ENCODE measurements at places on chromosomes 11 and 22. TPM values are rescaled to one million over a fixed set of nuclear protein-coding genes. Genes with fewer than 3 reads are reported as not detected.

DNA sequence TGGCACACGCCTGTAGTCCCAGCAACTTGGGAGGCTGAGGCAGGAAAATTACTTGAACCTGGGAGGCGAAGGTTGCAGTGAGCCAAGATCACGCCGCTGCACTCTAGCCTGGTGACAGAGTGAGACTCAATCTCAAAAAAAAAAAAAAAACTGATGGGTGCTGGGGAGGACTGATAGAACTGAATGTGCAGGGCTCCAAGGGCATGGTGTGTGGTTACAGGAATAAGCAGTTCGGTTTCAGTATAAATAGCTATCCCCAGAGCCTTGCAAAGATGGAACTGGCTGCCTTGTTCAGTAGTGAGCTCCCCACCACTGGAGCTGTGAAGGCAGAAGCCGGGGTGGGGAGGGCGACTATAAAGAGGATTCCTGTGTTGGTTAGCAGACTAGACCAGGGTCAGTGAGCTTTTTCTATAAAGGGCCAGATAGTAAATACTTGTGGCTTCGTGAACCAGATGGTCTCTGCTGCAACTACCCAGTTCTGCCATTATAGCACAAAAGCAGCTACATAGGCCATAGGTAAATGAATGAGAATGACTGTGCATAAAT, 5.9 kb downstream of the TOM1 start:
- no peaks in the 10 kb centered on the region for H3K27me3 ChIP-seq
- peaks cover 76% of the 10 kb centered on the region for H3K4me1 ChIP-seq
- no peaks in the 10 kb centered on the region for H3K36me3 ChIP-seq
- no peak overlapping the region for H3K27ac ChIP-seq
- no peak for DNase-seq
- H3K4me3 ChIP-seq, result no peak overlapping the region

Gene DEUP1
- not detected for total RNA-seq

GRCh38 chr11:114209904-114210303, 86.3 kb upstream of the NNMT start:
- no peak overlapping the region for H3K27ac ChIP-seq
- peaks cover 21% of the 10 kb centered on the region for H3K4me1 ChIP-seq
- DNase-seq, result no peak
- H3K36me3 ChIP-seq, result no peaks in the 10 kb centered on the region
- no peak overlapping the region for H3K4me3 ChIP-seq
- H3K27me3 ChIP-seq, result no peaks in the 10 kb centered on the region

DNA sequence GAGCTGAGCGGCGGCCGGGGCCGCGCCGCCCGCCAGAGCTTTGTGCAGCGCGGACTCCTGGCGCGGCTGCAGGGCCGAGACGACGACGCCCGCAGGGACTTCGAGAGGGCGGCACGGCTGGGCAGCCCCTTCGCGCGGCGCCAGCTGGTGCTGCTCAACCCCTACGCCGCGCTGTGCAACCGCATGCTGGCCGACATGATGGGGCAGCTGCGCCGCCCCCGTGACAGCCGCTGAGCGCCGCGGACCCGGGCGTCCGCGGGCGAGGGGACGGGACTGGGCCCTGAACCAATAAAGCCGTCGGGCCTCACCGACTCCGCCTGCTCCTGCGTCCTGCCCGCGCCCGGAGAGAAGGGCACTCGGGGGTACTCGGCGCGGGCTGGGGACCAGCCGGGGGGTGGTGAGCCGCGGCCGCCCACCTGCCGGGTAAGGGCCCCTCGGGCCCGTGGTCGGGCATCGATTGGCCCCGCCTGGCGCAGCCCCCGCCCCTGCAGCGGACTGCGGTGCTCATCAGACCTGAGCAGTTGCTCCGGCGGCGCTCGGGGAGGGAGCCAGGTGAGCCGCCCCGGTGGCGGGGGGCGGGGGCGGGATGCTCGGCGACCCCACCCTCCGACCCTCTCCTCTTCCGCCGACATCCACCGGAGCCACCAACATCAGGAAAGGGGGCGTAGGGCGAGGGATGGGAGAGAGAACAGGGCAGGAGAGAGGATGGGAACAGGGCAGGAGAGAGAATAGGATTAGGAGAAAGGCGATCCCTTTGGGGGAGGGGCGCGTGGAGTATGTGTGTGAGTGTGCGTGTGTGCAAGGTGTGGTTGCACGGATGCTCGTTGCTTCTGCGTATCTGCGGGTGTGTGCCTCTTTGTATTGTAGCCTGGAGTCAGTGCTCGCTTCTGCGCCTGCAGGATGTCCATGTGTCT, at the start of gene TMEM25:
Gene TMEM25 (plus strand): TSS at position 510 of the 914 bp plus-strand sequence. CDS start 610 bp downstream, outside the sequence.
- peak; percentile 84 for DNase-seq
- H3K27me3 ChIP-seq, result no peaks in the 10 kb centered on the region
- peak within 1 kb of the TSS; percentile 92 for H3K4me3 ChIP-seq
- peak within 1 kb of the TSS; percentile 74 for H3K27ac ChIP-seq
- H3K4me1 ChIP-seq, result peaks cover 28% of the 10 kb centered on the region
- no peaks in the 10 kb centered on the region for H3K36me3 ChIP-seq

- peaks cover 47% of the 10 kb centered on the region for H3K4me1 ChIP-seq
- H3K36me3 ChIP-seq, result no peaks in the 10 kb centered on the region
- H3K27ac ChIP-seq, result peak overlapping the region; percentile 57
- no peak overlapping the region for H3K4me3 ChIP-seq
Measured at GRCh38 chr11:67160872-67161783, 42.1 kb downstream of the KDM2A start.

- no peak overlapping the region for H3K4me3 ChIP-seq
- no peaks in the 10 kb centered on the region for H3K4me1 ChIP-seq
- H3K27me3 ChIP-seq, result no peaks in the 10 kb centered on the region
- no peaks in the 10 kb centered on the region for H3K36me3 ChIP-seq
Measured at GRCh38 chr11:131675121-131675888, 304.9 kb downstream of the NTM start.

Gene MMP8
- total RNA-seq, result not detected

DNA sequence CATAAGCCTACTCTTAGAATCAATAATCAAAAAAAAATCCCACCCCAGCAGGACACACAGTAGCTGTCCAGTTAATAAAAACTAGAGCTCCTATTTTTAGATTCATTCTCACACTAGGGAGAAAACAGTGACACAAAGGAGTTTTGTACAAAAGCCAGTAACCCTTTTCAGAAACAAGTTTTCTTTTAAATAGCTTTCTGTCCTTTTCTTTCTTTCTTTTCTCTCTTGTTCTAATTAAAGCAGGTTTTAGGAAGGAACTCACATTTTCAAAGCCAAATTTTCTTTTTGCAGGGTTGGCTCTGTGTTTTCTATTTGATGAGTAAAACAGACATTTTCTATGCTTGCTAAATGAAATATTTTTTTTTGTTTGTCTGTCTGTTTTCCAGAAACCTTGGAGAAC, 1390.7 kb downstream of the FAM181B start:
- H3K27me3 ChIP-seq, result no peaks in the 10 kb centered on the region
- H3K36me3 ChIP-seq, result no peaks in the 10 kb centered on the region
- H3K4me1 ChIP-seq, result no peaks in the 10 kb centered on the region
- H3K27ac ChIP-seq, result no peak overlapping the region
- no peak overlapping the region for H3K4me3 ChIP-seq

Gene RASL10A
- not detected for total RNA-seq

Gene PARVA
- total RNA-seq, result 0.33 TPM

DNA sequence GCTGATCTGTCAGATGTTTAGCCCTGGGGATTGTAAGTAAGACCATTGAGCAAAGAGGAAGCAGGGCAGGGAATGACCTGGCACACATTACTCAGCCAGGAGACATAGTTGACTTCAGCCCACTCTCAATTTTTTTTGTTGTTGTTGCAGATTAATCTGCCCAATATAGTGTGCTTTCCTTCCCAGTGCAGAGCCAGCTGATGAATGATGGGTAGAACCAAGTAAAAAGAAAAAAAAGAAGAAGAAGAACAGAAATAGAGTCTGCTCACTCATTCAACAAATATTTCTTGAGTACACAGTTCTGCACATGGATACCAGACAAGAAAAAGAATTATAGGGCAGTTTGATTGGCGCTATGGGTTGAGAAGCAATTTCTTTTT, 292.7 kb downstream of the ETS1 start:
- H3K36me3 ChIP-seq, result peaks cover 23% of the 10 kb centered on the region
- DNase-seq, result no peak
- peak overlapping the region; percentile 96 for H3K27ac ChIP-seq

DNA sequence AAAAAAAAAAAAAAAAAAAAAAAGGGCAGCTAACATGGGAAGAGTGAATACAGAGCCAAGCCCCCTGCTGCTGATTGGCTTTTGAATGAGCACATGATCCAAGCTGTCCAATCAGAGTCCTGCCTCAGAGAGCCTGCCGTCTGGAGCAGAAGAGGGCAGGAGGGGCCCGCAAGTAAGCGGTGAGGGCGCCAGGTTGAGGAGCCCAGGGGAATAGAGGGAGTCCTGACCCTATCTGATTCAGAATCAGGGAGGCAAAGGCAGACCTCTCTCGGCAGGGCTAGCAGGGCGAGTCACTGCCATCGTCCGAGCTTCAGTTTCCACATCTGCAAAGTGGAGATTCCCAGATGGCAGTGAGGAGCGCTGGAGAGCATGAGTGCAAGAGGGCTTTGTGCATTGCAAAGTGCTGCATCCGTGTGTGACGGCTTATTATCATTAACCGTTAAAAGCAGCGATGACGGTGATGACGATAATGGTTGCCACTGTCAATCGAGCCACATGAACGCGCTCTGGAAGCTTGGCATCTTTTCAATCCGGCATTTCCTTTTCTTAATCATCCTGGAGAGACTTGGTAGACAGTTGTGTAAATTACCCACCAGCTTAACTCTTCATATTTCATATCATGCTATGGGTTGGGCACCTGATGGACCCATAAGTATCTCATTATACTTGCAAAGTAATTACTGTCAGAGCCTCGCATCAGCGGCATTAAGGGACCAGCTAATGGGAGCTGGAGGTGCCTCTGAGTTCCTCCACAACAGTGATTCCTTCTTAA, 68.6 kb upstream of the ATXN10 start:
- H3K4me3 ChIP-seq, result no peak overlapping the region
- no peak for DNase-seq
- no peak overlapping the region for H3K27ac ChIP-seq
- peaks cover 4% of the 10 kb centered on the region for H3K27me3 ChIP-seq
- H3K4me1 ChIP-seq, result no peaks in the 10 kb centered on the region

Gene IL17REL
- total RNA-seq, result 1.1 TPM

GRCh38 chr22:35510951-35511350, 29.7 kb upstream of the RASD2 start:
- no peak for DNase-seq
- no peak overlapping the region for H3K4me3 ChIP-seq
- H3K27ac ChIP-seq, result no peak overlapping the region

DNA sequence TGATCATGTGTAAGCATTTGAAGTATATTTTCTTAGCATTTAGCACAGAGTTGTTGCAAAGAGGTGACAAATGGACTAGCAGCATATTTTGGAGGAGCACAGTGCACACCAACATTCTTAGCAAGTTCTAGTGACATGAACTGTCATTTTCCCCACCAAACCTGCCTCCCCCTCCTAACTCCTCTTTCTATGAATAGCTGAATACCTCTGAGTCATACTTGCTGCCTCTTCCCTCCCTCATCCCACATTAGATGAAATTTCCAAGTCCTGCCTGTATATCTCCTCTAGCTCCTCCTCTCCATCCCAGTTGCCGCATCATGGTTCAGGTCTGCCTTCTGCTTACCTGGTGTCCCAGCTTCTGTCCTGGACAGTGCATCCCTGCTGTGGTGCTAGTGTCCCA, 7.2 kb downstream of the OSBP2 start:
- H3K27ac ChIP-seq, result no peak overlapping the region
- DNase-seq, result no peak
- H3K4me3 ChIP-seq, result no peak overlapping the region
- no peaks in the 10 kb centered on the region for H3K36me3 ChIP-seq

- no peak overlapping the region for H3K4me3 ChIP-seq
- H3K36me3 ChIP-seq, result no peaks in the 10 kb centered on the region
- H3K27ac ChIP-seq, result no peak overlapping the region
- no peaks in the 10 kb centered on the region for H3K27me3 ChIP-seq
- H3K4me1 ChIP-seq, result no peaks in the 10 kb centered on the region
Measured at GRCh38 chr11:83303316-83303715, 17.1 kb upstream of the CCDC90B start.

GRCh38 chr11:85750646-85751045, 60.3 kb downstream of the SYTL2 start:
- H3K27ac ChIP-seq, result peak overlapping the region; percentile 96
- no peak for DNase-seq
- peaks cover 3% of the 10 kb centered on the region for H3K27me3 ChIP-seq
- peaks cover 85% of the 10 kb centered on the region for H3K4me1 ChIP-seq
- H3K4me3 ChIP-seq, result peak overlapping the region; percentile 4
- H3K36me3 ChIP-seq, result peaks cover 6% of the 10 kb centered on the region

GRCh38 chr11:133600786-133601185, 68.5 kb upstream of the OPCML start:
- H3K36me3 ChIP-seq, result no peaks in the 10 kb centered on the region
- DNase-seq, result no peak
- H3K4me3 ChIP-seq, result no peak overlapping the region

DNA sequence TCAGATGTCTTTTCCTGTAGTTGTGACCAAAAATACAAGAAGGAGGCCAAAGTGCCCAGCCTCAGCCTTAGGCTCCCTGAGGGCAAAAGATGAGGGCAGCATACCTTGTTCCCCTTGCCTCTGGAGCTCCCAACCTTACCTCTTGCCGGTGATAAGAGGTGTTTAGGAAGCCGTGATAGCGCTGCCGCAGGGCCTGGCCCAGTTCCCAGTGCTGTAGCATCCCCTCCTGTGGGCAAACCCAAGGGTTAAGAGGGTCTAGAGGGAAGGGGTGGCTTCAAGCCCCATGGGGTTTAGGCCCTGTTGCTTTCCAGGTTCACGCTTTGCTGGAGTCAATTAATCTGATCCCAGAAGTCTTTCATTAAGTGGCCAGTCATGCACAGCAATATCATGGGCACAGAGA, 1.1 kb downstream of the ACP2 start:
- H3K36me3 ChIP-seq, result peaks cover 17% of the 10 kb centered on the region

DNA sequence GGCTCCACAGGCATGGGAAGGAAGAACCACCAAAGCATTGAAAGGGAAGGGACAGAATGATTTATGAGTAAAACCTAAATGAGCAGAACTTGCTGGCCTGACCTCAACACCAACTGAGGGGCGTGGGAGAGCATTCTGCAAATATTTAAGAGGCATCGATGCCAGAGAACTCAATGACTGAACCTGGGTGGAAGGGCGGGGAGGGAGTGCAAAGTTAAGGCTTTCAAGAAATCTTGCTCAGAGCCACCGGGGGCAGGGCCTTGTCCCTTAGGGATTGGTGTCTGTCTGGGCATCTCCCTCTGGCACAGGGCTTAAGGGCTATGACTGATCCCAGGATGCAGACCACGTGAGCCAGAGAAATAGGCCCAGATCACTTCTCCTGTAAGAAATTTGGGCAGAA, 137.1 kb downstream of the ADAMTS15 start:
- H3K27ac ChIP-seq, result no peak overlapping the region
- H3K27me3 ChIP-seq, result peaks cover 2% of the 10 kb centered on the region
- no peak for DNase-seq
- H3K36me3 ChIP-seq, result no peaks in the 10 kb centered on the region
- H3K4me1 ChIP-seq, result no peaks in the 10 kb centered on the region

GRCh38 chr11:87775036-87775435, 400.2 kb downstream of the RAB38 start:
- no peaks in the 10 kb centered on the region for H3K4me1 ChIP-seq
- no peak for DNase-seq
- no peaks in the 10 kb centered on the region for H3K27me3 ChIP-seq
- H3K4me3 ChIP-seq, result no peak overlapping the region
- no peak overlapping the region for H3K27ac ChIP-seq
- no peaks in the 10 kb centered on the region for H3K36me3 ChIP-seq
